Activated CD8-positive, alpha-beta memory T cell treated with anti-CD3 and anti-CD28 coated beads for 36 hours (primary cell): ENCODE measurements at places on chromosomes 2 and 18. TPM values are rescaled to one million over a fixed set of nuclear protein-coding genes. Genes with fewer than 3 reads are reported as not detected.

The CNDP2 gene
- total RNA-seq, result 213 TPM

The AMER3 gene
- not detected for total RNA-seq

The ELOA2 gene
- total RNA-seq, result not detected

The HOXD3 gene
- not detected for total RNA-seq

The CMPK2 gene
- total RNA-seq, result 0.61 TPM

The IL36B gene
- total RNA-seq, result not detected

The LYPD6B gene
- total RNA-seq, result not detected

The SKA1 gene
- 32.1 TPM for total RNA-seq

The DQX1 gene
- total RNA-seq, result 0.75 TPM

The ANO7 gene
- total RNA-seq, result 4.0 TPM

The UCN gene
- 1.0 TPM for total RNA-seq

The MEP1B gene
- total RNA-seq, result not detected

The ARHGAP15 gene
- total RNA-seq, result 36.4 TPM

The BMPR2 gene
- 9.3 TPM for total RNA-seq

The APCDD1 gene
- not detected for total RNA-seq

The RBM43 gene
- total RNA-seq, result 1.9 TPM

The NYAP2 gene
- not detected for total RNA-seq

The CD8B2 gene
- 3.2 TPM for total RNA-seq

The NMUR1 gene
- total RNA-seq, result 0.06 TPM

The TRMT61B gene
- total RNA-seq, result 19.6 TPM

The HSPD1 gene
- total RNA-seq, result 1,225 TPM

The NEDD4L gene
- 4.2 TPM for total RNA-seq

The RSAD2 gene
- 0.42 TPM for total RNA-seq

The LTBP1 gene
- total RNA-seq, result 0.11 TPM
